Activated CD8-positive, alpha-beta memory T cell treated with anti-CD3 and anti-CD28 coated beads, Interleukin-2, amount 10 ng/mL, durations not matched to agents 7 days and 5 days (primary cell): ENCODE measurements at places on chromosomes 11 and 22. TPM values are rescaled to one million over a fixed set of nuclear protein-coding genes. Genes with fewer than 3 reads are reported as not detected.

DNA sequence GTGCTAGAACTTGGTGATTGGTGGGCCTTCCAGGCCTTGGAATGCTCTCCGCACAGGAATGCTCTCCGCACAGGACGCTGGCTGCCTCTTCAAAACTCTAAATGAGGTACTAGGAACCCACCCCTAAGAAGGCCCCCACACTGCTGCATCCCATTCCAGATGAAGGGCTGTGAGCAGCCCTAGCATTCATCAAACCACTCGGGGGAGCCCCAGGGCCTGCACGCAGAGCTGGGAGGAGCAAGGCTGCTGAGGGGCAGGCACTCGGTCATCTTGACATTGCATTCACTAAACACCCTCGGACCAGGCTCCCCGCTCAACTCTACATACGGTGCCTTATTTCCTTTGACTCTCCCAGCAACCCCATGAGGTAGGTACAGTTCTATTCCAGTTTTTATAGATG lies 49.2 kb upstream of the EMID1 start:
- peaks cover 48% of the 10 kb centered on the region for H3K27me3 ChIP-seq
- H3K36me3 ChIP-seq = no peaks in the 10 kb centered on the region
- no peak for DNase-seq
- H3K4me1 ChIP-seq = peaks cover 32% of the 10 kb centered on the region
- no peak overlapping the region for H3K4me3 ChIP-seq

DNA sequence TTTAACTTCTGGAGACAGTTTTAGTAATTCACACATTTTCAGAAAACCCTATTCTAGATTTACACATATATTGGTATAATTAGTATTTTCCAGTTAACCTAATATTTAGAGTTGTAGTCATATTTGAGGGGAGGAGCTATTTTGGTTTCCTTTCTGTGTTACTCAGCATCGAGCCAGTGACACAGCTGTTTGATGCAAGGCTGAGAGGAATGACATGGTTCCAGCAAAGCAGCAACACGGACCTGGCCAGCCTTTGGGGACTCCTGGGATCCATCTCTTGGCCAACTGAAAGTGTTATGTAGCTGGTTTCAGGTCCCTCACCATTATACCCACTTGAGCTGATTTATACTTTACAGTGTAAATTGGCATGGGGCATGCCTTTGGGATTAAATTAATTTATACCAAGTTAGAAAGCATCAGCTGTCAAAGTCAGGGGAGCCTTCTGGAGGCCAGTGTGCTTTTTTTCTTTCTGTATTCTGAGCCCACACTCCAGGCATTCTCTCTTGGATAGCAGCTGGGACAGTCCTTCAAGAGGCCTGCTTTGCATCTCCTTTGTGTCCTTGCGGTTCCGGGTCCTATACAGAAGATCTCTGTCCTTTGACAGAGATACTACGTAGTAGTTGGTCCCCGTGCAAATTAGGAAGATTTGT lies 91.3 kb upstream of the SLC25A18 start:
- H3K27ac ChIP-seq = no peak overlapping the region
- H3K4me3 ChIP-seq = no peak overlapping the region
- H3K4me1 ChIP-seq = no peaks in the 10 kb centered on the region
- no peaks in the 10 kb centered on the region for H3K36me3 ChIP-seq

DNA sequence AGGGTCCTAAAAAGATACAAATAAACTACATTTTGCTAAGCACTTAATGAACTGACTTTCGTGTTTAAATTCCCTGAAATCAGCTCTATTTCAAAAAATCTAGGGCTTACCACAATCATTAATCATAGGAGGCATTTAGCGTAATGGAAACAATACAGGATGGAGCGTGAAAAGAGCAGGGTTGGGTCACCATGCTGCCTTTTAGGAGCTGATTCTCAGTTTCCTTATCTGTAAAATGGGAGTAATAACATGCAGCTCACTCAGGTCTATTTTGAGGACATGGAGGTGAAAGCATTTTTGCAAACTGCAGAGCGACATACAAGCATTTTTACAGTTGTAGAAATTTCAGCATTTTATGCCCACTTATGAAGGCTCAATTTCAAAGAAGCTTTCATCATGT lies 407.0 kb downstream of the TENM4 start:
- DNase-seq = no peak
- no peak overlapping the region for H3K27ac ChIP-seq
- H3K27me3 ChIP-seq = peaks cover 40% of the 10 kb centered on the region
- no peak overlapping the region for H3K4me3 ChIP-seq
- no peaks in the 10 kb centered on the region for H3K4me1 ChIP-seq

DNA sequence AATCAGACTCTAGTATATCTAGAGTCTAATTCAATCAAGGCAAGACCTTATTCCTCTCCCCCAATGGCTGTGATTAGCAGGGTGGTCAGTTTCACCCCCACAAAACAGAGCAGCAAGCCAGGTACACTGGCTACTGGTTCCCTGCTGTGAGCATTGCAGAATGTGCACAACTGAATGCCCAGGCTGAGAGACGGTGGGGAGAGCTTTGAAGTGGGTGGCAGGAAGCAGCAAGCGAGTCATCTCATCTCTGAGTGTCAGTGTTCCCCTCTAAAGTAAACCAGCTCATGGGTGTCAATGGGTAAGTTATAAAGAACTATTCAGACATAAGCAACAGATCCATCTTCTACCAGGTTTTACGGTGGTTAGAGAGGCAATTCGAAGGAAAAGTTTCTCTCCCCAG lies 37.6 kb downstream of the GAB4 start:
- DNase-seq = no peak
- no peaks in the 10 kb centered on the region for H3K36me3 ChIP-seq
- H3K27me3 ChIP-seq = peaks cover 10% of the 10 kb centered on the region
- H3K4me3 ChIP-seq = no peak overlapping the region
- peaks cover 7% of the 10 kb centered on the region for H3K4me1 ChIP-seq
- no peak overlapping the region for H3K27ac ChIP-seq

DNA sequence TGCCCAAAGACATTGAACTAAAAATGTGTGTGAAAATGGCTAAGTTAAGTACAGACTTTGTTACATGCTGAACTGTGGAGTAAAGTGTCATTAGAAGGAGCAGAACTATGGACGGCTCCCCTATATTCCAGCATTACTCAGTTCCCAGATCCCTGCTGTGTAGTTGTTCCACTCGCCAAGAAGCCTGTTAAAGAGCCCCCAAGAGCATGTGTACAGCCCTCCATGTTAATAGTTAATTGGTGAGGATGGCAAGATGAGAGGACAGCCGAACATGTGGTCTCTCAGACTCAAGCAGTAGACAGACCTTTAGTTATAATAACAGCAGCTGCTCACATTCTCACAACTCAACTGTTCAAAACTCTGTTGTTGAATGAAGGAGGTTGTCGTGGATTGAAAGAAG lies 127.4 kb downstream of the ELP4 start:
- H3K36me3 ChIP-seq = no peaks in the 10 kb centered on the region
- no peak for DNase-seq
- H3K27me3 ChIP-seq = no peaks in the 10 kb centered on the region
- H3K27ac ChIP-seq = no peak overlapping the region

The IGSF9B gene
- 19.6 TPM for total RNA-seq

DNA sequence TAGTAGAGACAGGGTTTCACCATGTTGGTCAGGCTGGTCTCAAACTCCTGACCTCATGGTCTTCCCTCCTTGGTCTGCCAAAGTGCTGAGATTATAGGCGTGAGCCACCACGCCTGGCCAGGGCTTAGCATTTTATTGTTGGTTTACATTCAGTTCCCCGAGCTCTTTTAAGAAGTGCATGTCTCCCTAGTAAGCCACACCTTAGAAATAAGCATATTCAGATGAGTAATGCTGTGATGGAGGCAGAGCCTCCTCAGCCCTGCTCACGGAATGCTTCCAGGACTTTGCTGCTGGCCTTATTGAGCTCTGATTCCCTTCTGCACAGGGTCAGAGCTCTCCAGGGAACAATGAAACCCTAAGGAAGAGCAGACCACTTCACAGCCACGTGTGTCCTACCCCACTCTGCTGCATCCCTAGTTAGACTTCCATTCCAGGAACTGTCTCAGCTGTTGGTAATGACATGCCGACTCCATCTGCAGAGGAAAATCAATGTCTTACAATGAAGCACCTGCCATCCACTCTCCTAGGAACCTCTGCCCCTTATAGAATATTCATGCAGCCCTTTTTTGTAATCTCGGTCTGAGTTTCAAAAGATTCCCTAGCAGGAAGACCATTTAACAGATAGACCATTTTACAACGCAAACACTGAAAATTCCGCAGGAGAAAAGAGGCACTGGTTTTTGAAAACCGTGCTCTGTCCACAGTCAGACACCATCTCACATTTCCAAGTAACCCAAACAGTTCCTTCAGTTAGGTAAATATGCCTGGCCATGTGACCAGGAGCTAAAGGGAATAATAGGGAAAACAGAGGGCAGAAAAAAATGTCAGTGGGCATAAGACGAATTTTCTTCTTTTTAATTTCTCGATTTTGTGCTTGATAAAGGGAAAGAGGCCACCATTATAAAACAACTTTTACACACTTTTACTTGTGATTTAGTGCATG lies 1.7 kb upstream of the JAM3 start:
- H3K36me3 ChIP-seq = peaks cover 2% of the 10 kb centered on the region
- DNase-seq = no peak
- H3K27me3 ChIP-seq = peaks cover 64% of the 10 kb centered on the region

The TRIM48 gene
- total RNA-seq = not detected

DNA sequence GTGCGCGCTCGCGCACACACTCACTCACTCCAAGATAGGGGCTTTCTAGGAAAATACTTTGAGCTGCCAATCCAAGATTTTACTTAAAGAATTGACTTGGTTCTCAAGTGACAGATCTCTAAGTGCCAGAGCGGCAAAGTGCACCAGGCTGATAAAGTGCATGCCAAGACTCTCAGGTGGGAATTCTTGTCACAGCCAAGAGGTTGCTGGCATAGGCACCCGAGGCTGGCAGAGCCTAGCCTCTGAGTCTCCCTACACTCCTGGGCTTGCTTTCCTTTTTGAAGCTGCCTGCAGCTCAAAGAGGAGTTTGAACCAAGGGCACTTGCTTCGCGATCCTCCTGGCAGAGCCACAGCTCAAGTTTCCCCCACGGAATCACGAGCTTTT lies 2.5 kb upstream of the ADM start:
- no peak for DNase-seq
- peaks cover 48% of the 10 kb centered on the region for H3K4me1 ChIP-seq
- H3K27ac ChIP-seq = no peak overlapping the region
- H3K36me3 ChIP-seq = peaks cover 14% of the 10 kb centered on the region
- peak overlapping the region; percentile 87 for H3K4me3 ChIP-seq

The KBTBD3 gene
- total RNA-seq = 7.9 TPM

The CBLIF gene
- not detected for total RNA-seq

The MRGPRE gene
- not detected for total RNA-seq

- H3K4me1 ChIP-seq = no peaks in the 10 kb centered on the region
- H3K36me3 ChIP-seq = no peaks in the 10 kb centered on the region
- H3K4me3 ChIP-seq = no peak overlapping the region
- H3K27ac ChIP-seq = no peak overlapping the region
Measured at GRCh38 chr11:132549001-132549400, 983.3 kb downstream of the OPCML start.

The FAM180B gene
- total RNA-seq = not detected

GRCh38 chr11:111770581-111771134 lies 4.5 kb upstream of the PPP2R1B start:
- no peak overlapping the region for H3K27ac ChIP-seq
- peaks cover 9% of the 10 kb centered on the region for H3K4me1 ChIP-seq
- no peaks in the 10 kb centered on the region for H3K27me3 ChIP-seq
- H3K4me3 ChIP-seq = no peak overlapping the region
- peaks cover 1% of the 10 kb centered on the region for H3K36me3 ChIP-seq

GRCh38 chr11:15616130-15617105 lies 501.7 kb downstream of the INSC start:
- no peaks in the 10 kb centered on the region for H3K27me3 ChIP-seq
- no peak for DNase-seq
- H3K4me1 ChIP-seq = no peaks in the 10 kb centered on the region
- no peaks in the 10 kb centered on the region for H3K36me3 ChIP-seq
- H3K4me3 ChIP-seq = no peak overlapping the region

- peak overlapping the region; percentile 98 for H3K27ac ChIP-seq
- DNase-seq = no peak
- H3K27me3 ChIP-seq = no peaks in the 10 kb centered on the region
- peaks cover 42% of the 10 kb centered on the region for H3K4me1 ChIP-seq
- peaks cover 24% of the 10 kb centered on the region for H3K36me3 ChIP-seq
Measured at GRCh38 chr11:108496643-108497256, 1.4 kb downstream of the POGLUT3 start.

- H3K4me1 ChIP-seq = peaks cover 7% of the 10 kb centered on the region
- H3K36me3 ChIP-seq = no peaks in the 10 kb centered on the region
- H3K27ac ChIP-seq = no peak overlapping the region
- peaks cover 14% of the 10 kb centered on the region for H3K27me3 ChIP-seq
- DNase-seq = no peak
- H3K4me3 ChIP-seq = no peak overlapping the region
Measured at GRCh38 chr11:124751391-124751740, 689 bp downstream of the VSIG2 start.

- no peak for DNase-seq
- H3K27me3 ChIP-seq = peaks cover 41% of the 10 kb centered on the region
- no peaks in the 10 kb centered on the region for H3K4me1 ChIP-seq
- no peak overlapping the region for H3K27ac ChIP-seq
- no peaks in the 10 kb centered on the region for H3K36me3 ChIP-seq
Measured at GRCh38 chr22:29435236-29436136, 2.9 kb upstream of the RFPL1 start.

The OR5L1 gene
- total RNA-seq = not detected

DNA sequence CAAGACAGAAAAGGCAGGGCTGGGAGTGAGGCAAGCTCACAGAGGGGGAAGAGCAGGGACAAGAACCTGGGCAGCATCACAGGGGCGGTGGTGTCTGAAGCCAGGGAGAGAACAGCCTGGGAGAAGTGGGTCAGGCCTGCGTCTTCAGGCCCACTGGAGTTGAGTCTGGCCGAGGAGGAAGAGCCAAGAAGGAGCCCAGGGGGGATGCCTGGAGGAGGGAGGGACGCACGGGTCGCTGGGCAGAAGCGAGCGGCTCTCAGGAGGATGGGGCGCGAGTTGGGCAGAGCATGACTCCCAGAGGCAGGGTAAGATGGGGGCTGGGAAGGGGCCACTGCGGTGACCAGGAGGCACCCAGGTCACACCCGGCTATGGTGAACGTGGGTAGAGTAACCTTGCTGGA lies 18.5 kb downstream of the LRFN4 start:
- H3K27ac ChIP-seq = no peak overlapping the region
- no peak overlapping the region for H3K4me3 ChIP-seq
- DNase-seq = no peak
- H3K27me3 ChIP-seq = peaks cover 9% of the 10 kb centered on the region
- H3K4me1 ChIP-seq = peaks cover 4% of the 10 kb centered on the region

The SMIM35 gene
- 3.2 TPM for total RNA-seq

DNA sequence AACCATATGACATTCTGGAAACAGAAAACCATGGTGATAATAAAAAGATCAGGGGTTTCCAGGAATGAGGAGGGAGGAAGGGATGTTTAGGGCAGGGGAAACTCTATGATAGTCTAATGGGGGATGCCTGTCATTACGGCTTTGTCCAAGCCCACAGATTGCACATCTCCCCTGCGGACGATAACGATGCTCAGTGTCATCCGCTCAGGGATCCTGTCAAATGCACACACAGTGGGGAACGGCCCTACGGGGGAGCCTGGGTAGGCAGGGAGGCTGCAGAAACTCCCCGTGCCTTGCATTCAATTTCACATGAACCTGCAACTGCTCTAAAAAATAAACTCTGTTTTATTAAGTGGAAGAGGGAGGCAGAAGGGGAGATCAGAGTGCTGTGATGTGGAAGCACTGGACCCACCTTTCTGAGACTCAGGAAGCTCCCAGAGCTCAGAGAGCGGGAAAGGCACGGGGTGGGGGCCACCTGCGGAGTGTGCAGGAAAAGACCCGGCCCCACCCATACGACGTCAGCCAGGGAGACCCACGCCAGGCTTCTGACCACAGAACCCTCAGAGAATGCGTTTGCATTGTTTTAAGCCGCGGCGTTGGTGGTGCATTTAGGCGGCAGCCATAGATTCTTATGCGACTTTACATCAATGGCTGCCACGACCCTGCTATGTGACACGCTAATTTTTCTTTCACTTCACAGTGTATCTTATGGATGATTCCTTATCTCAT lies 543.5 kb downstream of the BRD1 start:
- no peak overlapping the region for H3K4me3 ChIP-seq
- no peak overlapping the region for H3K27ac ChIP-seq
- H3K4me1 ChIP-seq = no peaks in the 10 kb centered on the region
- no peak for DNase-seq
- no peaks in the 10 kb centered on the region for H3K27me3 ChIP-seq
